Keratinocyte (primary cell): ENCODE measurements at places on chromosomes 16 and 17.

- DNase-seq = no peak
Measured at GRCh38 chr17:35709874-35710273, 21.6 kb upstream of the RASL10B start.

DNA sequence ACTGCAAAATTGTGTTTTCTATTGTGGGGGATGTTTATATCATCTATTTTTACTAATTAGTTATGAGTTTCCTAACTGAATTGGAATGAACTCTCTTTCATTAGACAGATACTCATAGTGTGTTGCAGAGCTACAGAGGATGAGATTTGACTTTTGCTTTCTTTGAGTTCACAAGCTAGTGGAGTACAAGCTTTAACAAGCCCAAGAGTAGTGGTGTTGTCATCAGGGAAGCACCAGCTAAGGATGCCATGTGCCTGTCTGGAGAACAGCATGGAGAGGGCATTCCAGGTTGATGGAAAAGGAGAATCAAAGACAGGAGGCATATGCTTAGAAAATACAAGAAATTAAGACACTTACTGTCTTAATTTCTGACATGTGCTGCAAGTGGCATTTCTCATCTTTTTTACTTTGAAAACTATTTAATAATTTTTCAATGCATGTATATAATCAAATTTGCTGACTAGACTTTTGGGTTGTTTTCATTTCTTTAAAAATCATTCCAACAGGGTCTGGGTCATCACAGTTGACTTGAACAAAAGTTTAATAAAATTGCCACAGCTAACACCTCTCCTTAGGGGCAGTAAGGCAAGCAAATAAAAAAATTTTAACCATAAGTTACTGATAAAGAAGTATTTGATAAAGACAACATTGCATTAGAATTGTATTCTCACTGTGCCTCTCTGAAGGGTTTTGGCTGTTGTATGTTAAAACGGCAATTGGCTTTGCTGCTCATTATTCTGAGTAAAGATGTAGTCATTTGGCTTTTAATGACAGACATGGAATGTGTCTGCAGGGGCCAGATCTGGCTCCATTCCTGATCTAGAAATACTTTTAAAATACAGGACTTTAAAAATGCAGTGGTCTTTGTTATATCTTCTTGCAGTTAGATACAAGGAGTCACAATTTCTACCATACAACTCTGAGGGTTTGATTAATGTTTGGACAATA is 323.7 kb upstream of the CDH11 start:
- DNase-seq = no peak

- DNase-seq = peak; percentile 71
Measured at GRCh38 chr16:72989579-72990551, 58.1 kb downstream of the ZFHX3 start.

DNA sequence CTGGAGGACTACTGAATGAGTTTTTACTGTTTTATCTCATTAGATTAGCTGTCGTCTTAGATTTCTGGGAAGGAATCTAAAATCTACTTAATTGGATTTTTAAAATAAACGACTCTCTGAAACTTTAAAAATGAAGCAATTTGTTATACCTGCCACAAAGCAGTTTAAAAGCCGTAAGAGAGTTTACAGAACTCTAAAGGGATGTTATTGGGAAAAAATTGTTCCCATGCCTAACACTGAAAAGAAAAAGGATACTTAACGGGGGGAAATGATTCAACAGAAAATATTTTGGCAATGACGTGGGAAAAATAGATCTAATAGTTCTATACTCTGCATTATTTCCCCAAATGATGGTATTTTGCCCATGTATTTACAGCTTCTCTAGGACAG is 27.0 kb downstream of the ARHGAP17 start:
- DNase-seq = no peak

- DNase-seq = no peak
Measured at GRCh38 chr16:68629351-68629910, 15.7 kb upstream of the CDH3 start.

DNA sequence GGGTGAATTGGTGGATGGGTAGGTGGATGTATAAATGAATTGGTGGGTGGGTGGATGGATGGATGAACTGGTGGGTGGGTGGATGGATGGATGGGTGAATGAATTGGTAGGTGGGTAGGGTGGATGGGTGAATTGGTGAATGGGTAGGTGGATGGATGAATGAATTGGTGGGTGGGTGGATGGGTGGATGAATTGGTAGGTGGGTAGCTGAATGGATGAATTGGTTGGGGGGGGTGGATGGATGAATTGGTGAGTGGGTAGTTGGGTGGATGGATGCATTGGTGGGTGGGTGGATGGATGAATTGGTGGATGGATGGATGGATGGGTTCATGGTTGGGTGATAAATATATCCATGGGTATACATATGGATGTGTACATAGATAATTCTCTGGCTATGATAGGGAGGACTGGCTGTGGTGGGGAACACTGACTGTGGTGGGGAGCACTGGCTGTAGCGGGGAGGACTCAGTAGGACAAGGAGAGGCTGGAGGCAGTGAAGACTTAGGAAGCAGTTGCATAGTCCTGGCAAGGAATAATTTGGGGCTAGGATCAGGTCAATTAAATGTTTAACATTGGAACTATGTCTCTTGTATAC is 54.4 kb downstream of the ABCC1 start:
- no peak for DNase-seq

DNA sequence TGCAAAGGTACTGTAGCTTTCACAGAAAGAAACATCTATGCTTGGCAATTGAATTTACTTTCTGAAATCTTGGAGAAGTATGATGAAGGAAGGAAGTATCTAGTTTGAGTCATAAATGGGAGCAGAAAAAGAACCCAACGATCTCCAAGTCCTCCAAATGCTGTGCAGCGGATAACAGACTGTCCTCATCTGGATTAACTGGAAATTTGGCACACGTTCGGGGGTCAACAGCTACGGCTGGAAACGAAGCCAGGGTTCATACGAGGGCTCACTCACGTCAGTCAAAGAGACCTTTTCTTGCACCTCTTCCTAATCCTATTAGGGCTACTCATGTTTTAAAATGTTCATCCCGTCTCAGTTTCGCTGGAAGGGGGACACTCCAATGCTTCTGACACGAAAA is 152.0 kb downstream of the ZFHX3 start:
- DNase-seq = no peak

- DNase-seq = no peak
Measured at GRCh38 chr16:66386629-66387622, 20.4 kb downstream of the CDH5 start.

GRCh38 chr17:74680213-74680612 is 32.5 kb downstream of the CD300LF start:
- DNase-seq = no peak

GRCh38 chr16:12423131-12423530 is 380.6 kb downstream of the CPPED1 start:
- no peak for DNase-seq

DNA sequence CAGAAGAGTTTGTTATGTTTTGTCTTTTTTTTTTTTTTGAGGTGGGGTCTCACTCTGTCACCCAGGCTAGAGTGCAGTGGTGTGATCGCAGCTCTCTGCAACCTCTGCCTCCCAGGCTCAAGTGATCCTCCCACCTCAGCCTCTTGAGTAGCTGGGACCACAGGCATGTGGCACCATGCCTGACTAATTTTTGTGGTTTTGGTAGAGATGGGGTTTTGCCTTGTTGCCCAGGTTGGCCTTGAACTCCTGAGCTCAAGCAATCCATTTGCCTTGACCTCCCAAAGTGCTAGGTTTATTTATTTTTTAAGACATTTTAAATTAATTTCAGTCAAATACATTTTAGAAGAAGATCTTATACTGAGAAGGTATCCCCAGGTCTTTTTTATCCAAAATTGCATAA is 366.7 kb downstream of the KCNJ2 start:
- no peak for DNase-seq

DNA sequence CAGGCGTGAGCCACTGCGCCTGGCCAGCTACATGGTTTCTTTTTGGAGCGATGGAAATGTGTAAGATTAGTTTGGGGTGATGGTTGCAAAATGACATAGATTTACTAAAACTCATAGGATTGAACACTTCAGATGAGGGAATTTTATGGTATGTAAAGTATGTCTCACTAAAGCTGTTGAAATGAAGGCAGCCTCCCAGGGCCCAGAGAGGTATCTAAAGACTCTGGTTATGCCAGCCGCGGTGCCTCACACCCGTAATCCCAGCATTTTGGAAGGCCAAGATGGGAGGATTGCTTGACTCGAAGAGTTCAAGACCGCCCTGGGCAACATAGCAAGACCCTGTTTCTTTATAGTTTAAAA is 254.9 kb downstream of the PARN start:
- no peak for DNase-seq
